ENCODE measurements at places on chromosomes 6 and 20.
A peak's percentile ranks its signal among the peaks of the same experiment; 100 is the strongest.

GRCh38 chr6:3456395-3456897 lies 404 bp downstream of the SLC22A23 start:
- no peak for DNase-seq

- DNase-seq: no peak
Observed at GRCh38 chr6:44133003-44133931, 5.9 kb downstream of the TMEM63B start.

DNA sequence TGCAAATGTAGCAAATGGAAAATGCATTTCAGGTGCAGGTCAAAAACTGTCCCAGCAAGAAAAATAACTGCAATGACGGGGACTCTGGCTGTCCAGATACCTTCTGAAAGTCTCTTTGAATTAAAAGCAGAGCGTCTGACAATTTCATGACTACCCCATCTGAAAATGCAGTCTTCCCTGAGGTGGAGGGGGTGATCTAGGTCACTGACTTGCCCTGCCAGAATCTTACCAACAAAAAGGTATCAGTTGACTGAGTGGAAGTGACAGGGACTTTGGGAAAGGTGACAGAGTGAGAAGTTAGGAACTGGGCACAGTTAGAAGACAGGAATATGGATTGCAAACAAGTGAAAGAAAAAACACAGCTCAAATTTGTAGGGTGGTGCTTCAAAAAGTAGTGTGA lies 402.2 kb downstream of the DHX35 start:
- no peak for DNase-seq

- peak; percentile 5 for DNase-seq
Observed at GRCh38 chr20:41664584-41664983, 46.4 kb upstream of the CHD6 start.

- DNase-seq: no peak
Observed at GRCh38 chr6:44020148-44020547, 107.1 kb downstream of the MRPL14 start.

- DNase-seq: no peak
Observed at GRCh38 chr20:38334016-38334415, 12.3 kb upstream of the LBP start.

Measured in CD4-positive, alpha-beta T cell treated with Interleukin-1 beta for 1 hour (primary cell).